ENCODE measurements at places on chromosomes 16 and 17.

GRCh38 chr17:28335201-28335958 is at the start of the genes IFT20 and TNFAIP1:
Gene IFT20, minus strand, starts transcription at chr17:28335472. Its CDS starts 3,487 bp downstream, at chr17:28331985.
Gene TNFAIP1, plus strand, starts transcription at chr17:28335761. Its CDS starts 3,761 bp downstream, at chr17:28339522.
- peak; percentile 95 for DNase-seq

DNA sequence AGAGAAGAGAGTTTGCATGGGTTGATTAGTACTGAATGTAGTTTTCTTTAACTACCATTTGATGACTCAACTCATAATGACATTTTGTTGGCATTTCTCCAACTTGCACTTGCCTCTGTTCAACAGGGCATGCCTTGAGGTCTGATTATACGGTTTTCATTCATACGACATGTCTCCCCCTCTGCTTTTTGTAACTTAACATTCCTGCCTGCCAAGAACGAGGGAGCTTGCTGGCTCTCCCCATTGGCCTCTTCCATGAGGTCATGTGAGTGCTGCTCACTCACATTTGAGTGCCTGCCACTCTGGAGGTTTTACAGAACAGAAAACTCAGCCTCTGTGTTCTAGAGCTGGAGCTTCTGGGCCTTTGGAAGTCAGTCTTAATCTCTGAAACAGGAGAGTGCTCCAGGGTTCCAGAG is 19.7 kb downstream of the MAP2K6 start:
- no peak for DNase-seq

GRCh38 chr17:40978575-40979151 is 5.5 kb downstream of the KRT40 start:
- DNase-seq: no peak

GRCh38 chr17:38338535-38338934 is 5.2 kb downstream of the GPR179 start:
- no peak for DNase-seq

GRCh38 chr17:47630614-47631013 is 19.1 kb upstream of the KPNB1 start:
- DNase-seq: no peak

All from stimulated activated CD4-positive, alpha-beta T cell treated with anti-CD3 and anti-CD28 coated beads, TNF-alpha, amount 100 ng/mL, for 1 hour (primary cell).